ENCODE measurements at places on chromosomes 6 and 20. TPM values are rescaled to one million over a fixed set of nuclear protein-coding genes. Genes with fewer than 3 reads are reported as not detected.

GRCh38 chr6:157681041-157681650 is 141.9 kb upstream of the SNX9 start:
- DNase-seq, result no peak

The NFATC2 gene
- total RNA-seq, result 58.9 TPM

The SMPD2 gene
- total RNA-seq, result 16.6 TPM

- no peak for DNase-seq
These were observed 147.9 kb upstream of the PDE7B start for GRCh38 chr6:135703621-135704020.

The CFAP61 gene
- not detected for total RNA-seq

DNA sequence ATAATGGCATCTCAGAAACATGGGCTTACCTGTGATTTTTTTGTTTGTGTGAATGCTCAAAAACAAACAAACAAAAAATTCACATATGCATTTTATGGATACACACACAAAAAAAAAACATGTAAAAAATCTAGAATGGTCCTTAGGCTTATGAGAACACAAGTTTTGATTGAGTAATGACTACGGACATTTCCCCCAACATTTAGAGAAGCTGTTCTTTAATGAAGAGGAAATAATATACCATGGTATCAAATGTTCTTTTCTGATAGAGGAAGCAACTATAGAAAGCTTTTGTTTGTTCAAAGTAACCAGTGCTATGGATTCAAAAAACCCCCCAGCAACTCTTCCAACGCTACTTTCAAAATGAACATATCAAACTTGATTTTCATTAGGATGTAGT is 8.6 kb upstream of the CALHM6 start:
- no peak for DNase-seq

The ULBP3 gene
- 0.94 TPM for total RNA-seq

DNA sequence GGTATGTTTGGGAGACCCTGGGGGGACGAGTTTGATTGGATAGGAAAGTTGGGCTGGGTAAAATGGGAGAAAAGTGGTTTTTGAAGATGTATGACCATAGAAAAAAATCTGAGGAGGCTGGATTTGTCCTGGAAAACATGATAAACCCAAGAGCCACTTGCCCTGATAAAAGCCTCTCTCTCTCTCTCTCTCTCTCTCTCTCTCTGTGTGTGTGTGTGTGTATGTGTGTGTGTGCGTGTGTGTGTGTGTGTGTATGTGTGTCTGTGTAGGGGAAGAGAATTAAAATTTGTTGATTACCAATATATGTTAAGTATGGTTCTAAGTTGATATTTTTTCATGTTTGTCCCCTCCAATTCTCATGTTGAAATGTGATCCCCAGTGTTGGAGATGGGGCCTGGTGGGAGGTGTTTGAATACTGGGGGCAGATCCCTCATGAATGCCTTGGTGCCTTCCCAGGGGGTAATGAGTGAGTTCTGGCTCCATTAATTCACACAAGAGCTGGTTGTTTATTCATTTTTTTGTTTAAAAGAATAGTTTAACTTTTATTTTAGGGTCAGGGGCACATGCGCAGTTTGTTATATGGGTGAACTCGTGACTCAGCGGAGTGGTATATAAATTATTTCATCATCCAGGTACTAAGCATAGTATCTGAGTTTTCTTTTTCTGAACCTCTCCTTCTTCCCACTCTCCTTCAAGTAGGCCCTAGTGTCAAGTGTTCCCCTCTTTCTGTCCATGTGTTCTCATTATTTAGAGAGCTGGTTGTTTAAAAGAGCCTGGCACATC is 208.8 kb downstream of the TFAP2B start:
- DNase-seq, result no peak

The LTB gene
- total RNA-seq, result 431 TPM

The SIRPA gene
- 1.6 TPM for total RNA-seq

The TBX18 gene
- not detected for total RNA-seq

The PLCB4 gene
- not detected for total RNA-seq

DNA sequence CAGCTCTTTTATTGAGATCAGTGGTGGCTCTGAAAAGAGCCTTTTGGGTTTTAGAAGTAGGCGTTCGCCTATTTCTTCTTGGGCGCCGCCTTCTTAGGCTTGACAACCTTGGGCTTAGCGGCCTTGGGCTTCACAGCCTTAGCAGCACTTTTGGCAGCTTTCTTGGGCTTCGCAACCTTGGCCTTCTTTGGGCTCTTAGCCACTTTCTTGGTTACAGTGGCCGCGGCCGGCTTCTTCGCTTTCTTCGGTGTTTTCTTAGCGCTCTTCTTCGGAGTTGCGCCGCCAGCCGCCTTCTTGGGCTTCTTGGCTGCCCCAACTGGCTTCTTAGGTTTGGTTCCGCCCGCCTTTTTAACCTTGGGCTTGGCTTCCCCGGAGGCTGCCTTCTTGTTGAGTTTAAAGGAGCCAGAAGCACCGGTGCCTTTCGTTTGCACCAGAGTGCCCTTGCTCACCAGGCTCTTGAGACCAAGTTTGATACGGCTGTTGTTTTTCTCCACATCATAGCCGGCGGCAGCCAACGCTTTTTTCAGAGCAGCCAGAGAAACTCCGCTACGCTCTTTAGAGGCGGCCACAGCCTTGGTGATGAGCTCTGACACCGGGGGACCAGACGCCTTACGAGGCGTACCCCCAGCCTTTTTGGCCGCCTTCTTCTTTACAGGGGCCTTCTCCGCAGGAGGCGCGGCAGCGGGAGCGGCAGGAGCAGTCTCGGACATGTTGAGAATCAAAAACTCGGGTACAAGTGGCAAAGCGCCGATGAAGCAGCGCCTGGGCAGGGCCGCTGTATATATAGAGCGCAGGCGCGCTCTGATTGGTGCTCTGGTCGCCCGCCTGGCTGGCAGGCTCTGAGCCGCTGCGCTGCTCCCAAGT is 31.3 kb upstream of the HFE start:
- DNase-seq, result peak; percentile 94

- DNase-seq, result no peak
These were observed 37.3 kb downstream of the SRSF3 start for GRCh38 chr6:36631326-36632011.

GRCh38 chr6:36759148-36759759 is 61.6 kb downstream of the RAB44 start:
- peak; percentile 89 for DNase-seq

The LINC00237 gene
- total RNA-seq, result not detected

DNA sequence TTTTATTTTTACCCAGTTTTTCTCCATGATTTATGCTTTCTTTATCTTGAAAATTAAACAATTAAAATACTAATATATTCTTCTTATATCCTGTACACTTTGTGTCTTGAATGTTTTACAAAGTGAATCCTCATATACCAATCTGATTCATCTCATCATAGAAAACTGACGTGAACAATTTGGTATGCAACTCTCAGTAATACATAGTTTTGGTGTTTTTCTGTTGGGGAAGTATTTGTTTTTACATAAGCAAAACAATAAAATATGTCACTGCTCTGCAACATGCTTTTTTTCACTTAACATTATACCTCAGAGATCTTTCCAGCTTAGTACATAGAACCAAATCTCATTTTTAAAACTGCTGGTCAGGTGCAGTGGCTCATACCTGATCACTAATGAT is 14.7 kb downstream of the DNAAF9 start:
- no peak for DNase-seq

GRCh38 chr20:9454791-9455190 is 59.6 kb upstream of the LAMP5 start:
- DNase-seq, result no peak

The PRR3 gene
- total RNA-seq, result 19.9 TPM

DNA sequence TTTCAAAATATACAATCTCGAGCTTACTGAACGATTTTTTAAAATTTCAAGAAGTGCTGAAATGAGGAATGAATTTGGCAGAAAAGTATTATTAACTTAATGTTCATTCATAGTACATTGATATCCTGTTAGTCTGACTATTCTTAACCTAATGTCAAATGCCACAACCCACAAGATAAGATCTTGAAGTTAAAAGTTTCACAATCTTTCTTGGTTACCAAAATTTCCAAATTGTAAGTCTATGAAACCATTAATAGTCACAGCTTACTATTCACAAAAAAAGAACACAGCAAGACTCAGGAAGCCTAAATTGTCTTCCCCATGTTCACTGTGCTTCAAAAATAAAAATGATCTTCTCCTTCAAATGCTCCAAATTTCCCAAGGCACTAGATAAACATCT is 71.3 kb downstream of the HACE1 start:
- DNase-seq, result no peak

DNA sequence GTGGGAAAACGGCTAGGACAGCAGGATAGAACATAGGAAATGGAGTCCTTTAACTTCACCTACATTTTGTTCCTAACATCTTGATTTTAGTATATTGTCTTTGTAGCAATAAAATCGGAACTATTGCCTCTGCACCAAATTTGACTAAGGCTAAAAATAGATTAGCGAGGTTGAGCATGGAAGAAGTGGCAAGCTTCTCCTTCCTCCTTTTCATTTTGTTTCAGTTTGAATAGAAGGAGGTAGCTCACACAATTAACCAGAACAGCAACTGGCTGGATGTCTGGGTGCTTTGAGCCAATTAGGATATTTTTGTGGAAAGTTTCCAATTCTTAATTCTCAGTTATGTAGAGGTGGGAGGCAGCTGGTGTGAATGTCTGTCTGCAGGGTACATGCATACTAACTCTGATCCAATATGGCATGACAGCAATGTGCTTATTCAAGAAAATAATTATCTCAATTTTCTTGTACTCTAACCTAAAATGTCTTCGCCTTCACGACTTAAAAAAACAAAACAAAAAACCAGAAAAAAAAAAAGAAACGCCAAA is 3.1 kb upstream of the HECA start:
- no peak for DNase-seq

The RAB23 gene
- total RNA-seq, result 2.1 TPM

DNA sequence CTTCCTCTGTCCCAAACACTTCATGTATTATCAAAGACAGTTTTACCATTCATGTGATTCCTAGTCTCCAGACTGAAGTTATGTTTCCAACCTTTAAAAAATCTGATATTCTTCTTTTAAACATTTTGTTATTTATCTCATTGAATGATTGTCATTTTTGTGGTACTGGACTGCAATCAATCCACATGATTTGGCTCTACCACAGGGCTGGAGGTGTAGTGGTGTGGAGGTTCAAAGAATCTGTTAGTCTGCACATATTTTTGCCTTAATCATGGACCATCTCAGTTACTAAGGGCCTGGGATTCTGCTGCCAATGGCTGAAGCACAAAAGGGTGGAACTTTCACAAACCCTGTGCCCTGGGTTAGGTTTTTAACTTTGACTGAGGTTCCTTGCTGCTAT is 164.1 kb upstream of the JAG1 start:
- no peak for DNase-seq

DNA sequence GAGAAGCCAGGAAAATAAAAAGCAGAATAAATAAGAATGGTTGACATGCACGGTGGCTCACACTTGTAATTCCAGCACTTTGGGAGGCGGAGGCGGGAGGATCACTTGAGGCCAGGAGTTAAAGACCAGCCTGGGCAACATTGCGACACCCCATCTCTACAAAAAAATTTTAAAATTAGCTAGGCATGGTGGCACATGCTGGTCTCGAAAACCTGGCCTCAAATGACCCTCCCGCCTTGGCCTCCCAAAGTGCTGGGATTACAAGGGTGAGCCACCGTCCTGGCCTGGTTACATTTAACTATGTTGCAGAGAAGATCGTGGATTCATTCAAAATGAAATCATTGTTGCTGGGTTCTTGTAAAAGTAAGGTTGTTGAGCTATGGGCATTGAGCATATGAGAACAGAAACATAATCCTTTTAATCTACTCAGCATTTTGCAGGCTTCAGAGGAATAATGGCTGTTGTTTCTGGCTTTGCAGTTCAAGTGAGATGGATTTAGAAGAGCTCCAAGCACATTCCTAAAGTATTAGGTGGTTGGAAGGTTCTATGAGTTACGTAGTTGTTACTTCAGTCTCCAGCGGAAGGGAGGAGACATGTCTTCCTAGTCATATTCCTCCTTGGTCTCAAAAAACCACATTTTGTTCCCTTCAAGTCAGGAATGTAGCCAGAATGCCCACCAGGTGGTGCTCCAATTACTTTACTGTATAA is 45.6 kb upstream of the RAB23 start:
- DNase-seq, result no peak

DNA sequence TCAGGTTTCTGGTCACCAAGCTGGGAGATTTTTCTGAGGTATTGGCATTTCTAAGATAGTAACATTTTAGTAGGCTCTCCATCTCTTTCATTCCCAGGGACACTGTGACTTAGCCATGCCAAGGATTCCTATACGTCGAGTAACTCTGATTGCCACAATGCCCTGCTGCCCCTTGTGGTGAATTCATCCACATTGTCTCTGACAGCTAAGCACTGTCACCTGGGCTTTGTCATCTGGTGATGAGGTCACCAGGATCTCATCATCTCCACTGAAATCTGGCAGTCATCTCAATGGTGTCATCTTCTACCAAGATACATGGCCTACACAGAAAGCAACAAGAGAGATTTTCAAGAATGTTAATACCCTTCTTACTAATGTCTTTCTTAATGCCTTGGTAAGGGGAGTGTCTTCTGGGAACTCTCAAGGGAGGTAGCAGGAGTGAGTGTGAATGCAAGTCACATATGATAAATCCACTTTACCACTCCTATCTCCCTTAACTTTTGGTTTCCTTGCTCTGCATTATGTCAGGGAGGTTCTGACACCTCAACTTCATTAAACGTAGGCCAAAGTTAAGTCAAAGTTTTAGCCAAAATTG is 246.7 kb downstream of the CD109 start:
- no peak for DNase-seq

- no peak for DNase-seq
These were observed 47.3 kb downstream of the LRRN4 start for GRCh38 chr20:6006603-6006949.

- DNase-seq, result no peak
These were observed 837 bp downstream of the TRAM2 start for GRCh38 chr6:52576054-52576391.

The HRH3 gene
- not detected for total RNA-seq

DNA sequence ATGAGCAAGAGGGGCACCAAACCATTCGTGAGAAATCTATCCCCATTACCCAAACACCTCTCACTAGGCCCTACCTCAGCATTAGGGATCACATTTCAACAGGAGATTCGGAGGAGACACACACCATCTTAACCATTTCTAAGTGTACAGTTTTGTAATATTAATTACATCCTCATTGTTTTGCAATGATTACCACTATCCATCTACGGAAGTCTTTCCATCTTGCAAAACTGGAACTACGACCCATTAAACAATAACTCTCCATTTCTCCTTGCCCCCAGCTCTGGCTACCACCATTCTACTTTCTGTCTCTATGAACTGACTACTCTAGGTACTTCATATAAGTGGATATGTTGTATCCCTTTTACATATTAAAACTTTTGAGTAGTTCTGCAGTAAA is 20.1 kb downstream of the ACOT13 start:
- DNase-seq, result no peak

The OPRM1 gene
- total RNA-seq, result not detected

The ECT2L gene
- not detected for total RNA-seq

- DNase-seq, result no peak
These were observed 162.1 kb upstream of the GMDS start for GRCh38 chr6:2407525-2407924.

- no peak for DNase-seq
These were observed 213.0 kb upstream of the LAMP5 start for GRCh38 chr20:9301129-9302090.

The CSE1L gene
- total RNA-seq, result 68.3 TPM

The LY86 gene
- total RNA-seq, result 5.7 TPM

- DNase-seq, result no peak
These were observed 12.9 kb downstream of the TPMT start for GRCh38 chr6:18141805-18142590.
